ENCODE measurements at places on chromosomes 2 and 18.

DNA sequence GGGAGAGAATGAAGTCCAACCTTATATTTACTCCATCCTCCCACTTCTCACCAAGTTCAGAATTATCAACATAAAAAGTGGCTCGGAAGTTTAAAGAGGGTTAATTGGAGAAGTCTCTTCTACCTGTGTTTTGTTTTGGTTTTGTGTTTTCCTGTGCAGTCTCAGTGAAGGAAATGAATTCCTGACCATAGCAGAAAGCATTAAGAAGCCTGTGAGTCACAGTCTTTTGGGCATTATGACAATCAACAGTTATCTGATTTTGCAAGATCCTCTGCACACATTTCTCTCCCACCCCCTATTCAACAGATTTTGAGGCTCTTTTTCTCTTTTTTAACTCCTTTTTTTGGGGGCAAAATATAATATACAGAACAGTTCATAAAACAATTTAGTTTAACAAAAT lies 8.6 kb upstream of the RPL37A start:
- DNase-seq: no peak

DNA sequence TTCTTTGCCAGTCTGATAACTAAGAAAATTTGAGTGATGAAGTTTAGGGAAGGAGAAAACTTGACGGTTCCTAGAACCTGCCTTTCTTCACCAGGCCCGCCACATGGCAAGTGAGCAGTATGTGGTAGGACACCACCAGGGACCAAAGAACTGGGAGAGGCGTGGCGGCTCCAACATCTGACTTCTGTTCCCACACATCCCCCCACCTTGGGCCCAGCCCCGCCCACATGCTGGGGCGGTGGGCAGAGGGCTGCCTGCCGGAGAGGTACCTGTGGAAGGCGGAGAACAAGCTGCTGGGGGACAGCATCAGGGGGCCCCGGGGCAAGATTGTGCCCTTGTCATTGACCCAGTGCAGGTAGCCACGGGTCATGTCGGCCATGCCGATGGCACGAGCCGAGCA lies 75.0 kb downstream of the EMILIN2 start:
- DNase-seq: no peak

GRCh38 chr2:202449344-202449743 lies 73.2 kb downstream of the BMPR2 start:
- DNase-seq: no peak

DNA sequence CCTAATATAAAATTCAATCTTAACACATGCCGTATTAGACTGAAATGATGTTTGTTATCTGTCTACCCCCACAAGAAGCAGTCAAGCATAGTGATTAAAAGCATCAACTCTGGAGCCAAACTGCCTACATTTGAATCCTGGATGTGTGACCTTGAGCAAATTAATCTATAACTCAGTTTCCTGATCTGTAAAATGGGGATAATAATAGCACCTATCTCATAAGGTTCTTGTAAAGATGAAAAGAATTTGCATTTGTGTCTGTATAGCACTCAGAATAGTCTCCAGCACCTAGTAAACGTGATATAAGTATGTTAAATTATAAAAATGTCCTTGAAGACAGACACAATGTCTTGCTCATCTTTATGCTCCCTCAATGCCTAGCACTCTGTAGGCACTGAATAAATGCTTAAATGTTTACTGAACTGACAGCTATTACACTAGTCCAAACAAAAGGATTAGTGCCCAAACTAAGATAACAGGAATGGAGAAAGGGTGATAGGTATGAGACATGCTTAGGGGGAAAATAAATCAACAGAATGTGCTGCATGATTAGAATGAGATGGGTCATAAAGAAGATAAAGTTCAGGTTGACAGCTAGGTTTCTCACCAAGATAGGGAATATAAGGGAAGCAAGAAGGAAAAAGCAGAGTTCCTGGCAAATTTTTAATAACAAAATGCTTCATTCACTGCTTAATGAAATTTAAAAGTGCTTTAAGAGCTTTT lies 180.6 kb downstream of the ATAD2B start:
- DNase-seq: no peak

- DNase-seq: no peak
These were observed 374.0 kb downstream of the NCKAP5 start for GRCh38 chr2:133194362-133194655.
